ENCODE measurements at places on chromosomes 11 and 22. TPM values are rescaled to one million over a fixed set of nuclear protein-coding genes. Genes with fewer than 3 reads are reported as not detected.

Gene SYNGR1
- total RNA-seq = 14.6 TPM

Gene TESMIN
- 1.1 TPM for total RNA-seq

DNA sequence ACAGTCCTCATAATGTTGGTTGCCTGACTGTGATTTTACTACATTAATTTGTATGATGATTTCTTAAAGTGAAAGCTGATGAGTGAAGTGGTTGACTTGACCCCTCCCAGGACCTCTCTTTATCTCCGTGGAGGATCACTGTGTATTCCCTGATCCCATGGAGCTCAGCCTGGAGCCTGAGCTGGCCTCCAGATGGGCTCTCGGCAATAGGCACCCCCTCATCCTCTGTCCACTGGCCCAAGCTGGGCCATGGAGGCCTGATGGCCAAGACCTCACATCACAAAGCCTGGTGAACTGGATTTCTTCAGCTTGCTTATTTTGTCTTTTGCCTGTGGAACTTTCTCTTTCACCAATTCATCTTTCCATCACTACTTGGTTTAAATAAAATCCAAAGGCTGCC is 75.2 kb downstream of the WNT11 start:
- no peak for DNase-seq

DNA sequence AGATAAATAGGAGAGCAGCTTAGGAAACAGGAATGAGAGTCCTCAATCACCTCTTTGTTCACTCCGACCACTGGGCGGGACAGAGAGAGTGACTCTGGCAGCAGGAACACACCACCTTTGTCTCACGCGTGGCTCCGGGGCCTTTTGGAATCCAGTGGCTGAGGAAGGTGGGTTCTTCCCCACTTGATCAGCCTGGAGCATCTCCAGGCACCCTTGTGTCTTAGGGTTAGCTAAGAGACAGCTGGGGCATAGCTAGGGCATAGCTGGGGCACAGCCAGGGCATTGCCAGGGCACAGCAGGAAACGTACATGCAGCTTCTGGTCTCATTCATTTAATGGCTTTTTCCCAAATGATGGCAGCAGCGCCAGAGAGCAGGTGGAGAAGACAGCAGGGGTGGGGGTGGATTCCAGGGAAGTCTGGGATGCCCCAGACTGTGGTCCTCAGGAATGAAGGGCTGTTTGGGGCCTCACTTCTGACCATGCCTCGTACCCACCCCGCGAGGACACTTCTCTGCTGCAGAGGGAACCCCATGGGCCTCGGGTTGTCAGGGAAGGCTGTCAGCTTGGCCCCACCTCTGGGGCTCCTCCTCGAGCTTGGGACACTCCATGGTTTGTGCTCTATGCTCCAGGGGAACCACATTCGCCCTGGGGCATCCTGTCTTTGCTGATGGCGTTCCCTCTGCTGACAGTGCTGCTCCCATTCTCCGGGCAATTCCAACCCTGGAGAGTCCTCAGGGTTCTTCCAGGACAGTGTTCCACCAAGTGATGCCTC is 30.4 kb upstream of the SHANK2 start:
- no peak for DNase-seq

GRCh38 chr11:34587282-34587677 is 33.6 kb upstream of the EHF start:
- DNase-seq = no peak

DNA sequence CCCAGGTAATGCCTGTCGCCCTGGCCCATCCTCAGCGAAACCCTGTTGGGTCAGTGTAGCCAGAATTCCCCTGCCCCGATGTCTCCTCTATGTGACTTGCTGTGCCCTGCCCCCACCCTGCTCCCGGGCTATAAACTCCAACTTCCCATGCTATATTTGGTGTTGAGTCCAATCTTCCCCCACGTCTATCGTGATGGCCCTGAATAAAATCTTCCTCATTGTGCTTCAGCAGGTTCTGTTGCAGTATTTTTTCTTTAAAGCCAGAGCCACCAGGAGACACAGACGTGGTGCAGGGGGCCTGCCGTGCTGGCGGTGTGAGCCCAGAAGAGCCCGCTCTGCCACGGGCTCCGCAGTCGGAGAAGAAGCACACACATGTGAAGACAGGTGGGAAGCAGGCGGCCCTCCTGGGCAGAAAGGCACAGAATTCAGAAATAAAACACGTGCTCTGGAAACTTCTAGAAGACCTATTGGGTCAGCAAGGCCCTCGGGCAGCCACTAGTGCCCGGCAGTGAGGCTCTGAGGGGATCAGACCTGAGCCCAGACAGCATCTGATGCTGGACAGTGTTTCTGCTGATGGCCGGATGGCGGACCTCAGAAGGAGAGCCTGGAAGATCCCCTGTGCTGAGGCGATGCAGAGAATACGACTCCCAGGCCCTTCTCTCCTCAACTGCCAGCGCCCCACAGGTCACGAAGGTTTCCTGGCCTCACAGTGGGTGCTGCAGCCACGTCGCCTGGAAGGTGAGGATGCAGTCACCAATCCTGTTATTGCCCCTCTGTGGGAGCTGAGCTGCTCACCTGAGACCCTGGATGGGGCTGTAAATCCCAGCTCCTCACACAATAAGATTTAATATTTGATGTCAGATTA is 501.9 kb downstream of the BRD1 start:
- DNase-seq = no peak

GRCh38 chr11:96339706-96340554 is 3.1 kb downstream of the MAML2 start:
- no peak for DNase-seq

DNA sequence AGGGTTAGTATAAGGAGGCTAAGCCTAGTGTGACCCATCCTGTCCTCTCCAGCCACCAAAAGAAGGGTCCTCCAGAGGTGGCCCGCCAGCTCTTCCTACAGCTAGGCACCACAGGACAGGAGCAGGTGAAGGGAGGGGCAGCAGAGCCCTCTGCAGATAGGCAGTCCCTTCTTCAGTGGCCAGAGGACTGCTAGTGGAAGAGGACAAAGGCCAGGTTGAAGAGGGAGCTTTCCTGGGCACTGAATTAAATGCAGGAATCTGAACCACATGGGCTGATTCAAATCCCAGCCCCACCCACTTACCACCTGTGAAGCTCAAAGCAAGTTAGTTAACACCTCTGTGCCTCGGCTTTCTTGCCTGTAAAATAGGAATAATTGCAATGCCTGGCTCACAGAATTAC is 409.5 kb downstream of the NXPE2 start:
- no peak for DNase-seq
